SK-N-SH treated with all-trans-retinoic acid at 6 μM for 48 hours (cell line): ENCODE measurements at places on chromosomes 5 and 9.

DNA sequence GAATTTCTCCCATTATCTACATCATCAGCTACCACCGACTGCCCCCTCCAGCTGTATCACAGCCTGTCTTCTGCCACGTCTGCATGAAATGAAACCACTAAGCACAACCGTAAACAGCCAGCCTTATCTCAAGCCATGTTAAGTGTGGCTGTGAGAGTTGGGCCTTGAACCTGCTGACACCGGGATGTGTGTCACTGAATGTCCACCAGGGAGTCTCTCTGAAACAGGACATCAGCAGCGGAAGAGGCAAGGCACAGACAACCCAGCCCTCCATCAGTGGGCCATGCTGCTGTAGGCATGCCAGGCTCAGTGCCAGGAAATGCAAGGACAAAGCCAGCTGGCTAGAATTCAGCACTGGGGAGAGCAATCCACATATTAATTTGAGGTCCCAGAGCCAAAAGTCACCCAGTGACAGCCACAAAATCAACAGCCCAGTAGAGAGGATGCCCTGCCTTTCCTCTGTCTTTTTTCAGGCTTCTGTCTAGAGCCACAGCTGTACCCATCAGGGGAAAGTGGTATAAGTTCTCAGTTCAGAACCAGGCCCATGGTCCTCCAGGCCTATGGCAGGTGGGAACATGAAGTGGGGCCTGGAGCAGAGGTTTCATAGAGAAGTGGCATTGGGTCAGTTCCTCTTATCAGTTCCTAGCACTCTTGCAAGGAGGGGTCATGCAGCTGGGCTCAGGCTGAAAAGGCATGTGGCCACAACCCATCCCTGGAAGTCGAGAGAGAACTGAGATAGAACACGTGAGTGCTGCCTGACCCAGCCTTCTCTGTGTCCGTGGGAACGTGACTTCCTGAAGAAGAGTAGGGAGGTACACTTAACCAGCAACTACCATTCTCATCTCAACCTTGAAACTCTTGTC, 199.4 kb downstream of the ESM1 start:
- peak; percentile 21; the same call in 1 of the 3 replicates for ATAC-seq

DNA sequence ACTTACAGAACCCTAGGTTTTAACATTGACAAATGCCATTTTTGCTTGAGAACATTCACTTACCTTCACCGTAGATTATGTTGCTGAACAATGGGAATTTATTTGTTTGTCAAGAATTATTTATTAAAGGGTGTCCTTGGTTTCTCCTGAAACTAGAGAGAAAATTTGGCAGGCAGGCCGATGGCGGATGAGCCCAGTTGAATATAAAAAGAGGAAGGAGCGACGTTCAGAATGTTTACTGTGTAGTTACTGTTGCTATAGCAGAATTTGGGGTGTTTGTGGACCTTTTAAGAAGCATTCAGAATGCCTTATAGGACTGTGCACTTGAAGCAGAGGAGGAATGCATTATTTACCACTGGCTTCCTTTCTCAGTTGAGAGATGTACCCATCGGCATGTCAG, 268.2 kb downstream of the CDH10 start:
- no peak for ATAC-seq

DNA sequence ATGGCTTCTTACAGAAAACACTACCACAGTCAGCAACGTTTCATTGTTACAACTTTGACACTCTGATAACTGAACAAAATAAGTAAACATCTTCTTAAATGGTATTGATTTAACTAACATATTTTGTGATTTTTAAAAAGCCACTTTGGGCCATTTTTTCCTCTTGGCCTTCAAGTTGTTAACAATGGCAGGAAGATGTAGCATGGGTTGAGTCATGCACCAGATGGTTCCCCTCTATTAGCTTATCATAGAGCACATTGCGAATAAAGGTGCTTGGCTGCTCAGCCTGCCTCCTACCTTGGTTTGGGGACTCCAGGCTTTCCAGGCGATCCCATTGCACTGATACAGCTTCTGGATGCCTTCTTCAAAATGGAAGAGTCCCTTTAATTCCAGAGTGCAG, 24.1 kb upstream of the CER1 start:
- ATAC-seq = no peak

- no peak for ATAC-seq
Observed at GRCh38 chr5:149036168-149036567, 26.7 kb downstream of the SH3TC2 start.

DNA sequence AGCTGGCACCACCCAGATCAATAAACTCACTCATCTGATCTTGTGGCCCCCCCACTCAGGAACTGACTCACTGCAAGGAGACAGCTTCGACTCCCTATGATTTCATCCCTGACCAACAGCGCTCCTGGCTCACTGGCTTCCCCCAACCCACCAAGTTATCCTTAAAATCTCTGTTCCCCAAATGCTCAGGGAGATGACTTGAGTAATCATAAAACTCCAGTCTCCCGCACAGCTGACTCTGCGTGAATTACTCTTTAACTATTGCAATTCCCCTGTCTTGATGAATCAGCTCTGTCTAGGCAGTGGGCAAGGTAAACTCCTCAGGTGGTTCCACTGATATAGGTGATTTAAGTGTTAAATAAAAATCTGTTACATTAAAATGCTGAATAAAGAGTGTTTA, 1.9 kb upstream of the TRIM32 start:
- no peak for ATAC-seq

GRCh38 chr5:14270209-14270702, 127.1 kb downstream of the TRIO start:
- ATAC-seq = peak; percentile 61

- ATAC-seq = peak; percentile 54; the same call in 2 of the 3 replicates
Observed at GRCh38 chr5:154320224-154321089, 125.3 kb upstream of the SAP30L start.

DNA sequence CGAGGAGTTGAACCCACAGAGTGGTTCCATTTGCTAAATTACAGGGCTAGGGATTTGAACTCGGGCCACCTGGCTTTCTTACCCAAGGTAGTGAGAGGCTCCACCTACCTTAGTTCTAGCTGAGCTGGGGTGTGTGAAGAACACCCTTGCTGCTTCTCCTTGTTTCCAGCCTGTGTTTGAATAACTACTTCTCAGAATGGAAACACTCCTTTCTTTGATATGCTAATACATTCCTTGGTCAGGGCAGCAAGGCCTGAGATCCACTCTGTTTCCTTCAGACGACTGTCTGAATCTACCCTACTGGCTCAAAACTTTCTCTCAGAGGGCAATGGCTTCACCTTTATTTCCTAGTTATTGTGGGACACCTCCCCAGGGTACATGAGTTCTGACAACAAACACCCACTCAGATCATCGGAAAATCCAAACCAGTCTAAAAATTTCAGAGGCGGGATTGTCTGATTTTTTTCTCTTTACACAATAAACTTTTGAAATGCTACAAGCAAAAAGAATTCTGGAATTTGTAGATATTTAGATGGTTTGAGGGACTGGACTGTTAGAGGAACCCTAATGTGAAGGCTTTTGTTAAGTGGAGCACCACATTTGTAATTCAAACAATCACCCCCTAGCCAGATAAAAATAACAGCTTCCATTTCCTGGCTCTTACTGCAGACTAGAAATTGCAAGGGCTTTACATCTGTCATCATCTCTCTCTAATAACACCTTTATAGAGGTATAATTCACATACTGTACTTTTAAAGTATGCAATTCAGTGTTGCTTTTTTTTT, 4.0 kb upstream of the ATP6V1G1 start:
- ATAC-seq = no peak

DNA sequence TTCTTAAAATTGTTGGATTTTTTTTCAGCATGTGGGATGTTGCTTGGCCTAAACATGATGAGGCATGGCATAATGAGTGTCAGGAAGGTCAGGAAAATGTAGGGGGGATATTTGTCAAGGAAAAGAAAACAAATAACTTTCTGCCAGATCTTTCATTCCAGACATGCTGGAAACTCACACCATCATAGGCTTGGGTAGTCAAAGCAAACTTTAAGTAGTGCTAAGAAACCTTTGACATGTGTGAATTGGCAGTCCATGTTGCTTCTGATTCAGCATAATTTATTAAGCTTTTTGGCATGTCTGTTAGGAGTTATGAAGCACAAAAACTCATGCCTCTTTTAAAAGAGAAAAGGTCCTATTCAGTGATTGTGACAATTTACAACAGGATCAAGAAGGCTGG, 61.3 kb upstream of the MTAP start:
- no peak for ATAC-seq

DNA sequence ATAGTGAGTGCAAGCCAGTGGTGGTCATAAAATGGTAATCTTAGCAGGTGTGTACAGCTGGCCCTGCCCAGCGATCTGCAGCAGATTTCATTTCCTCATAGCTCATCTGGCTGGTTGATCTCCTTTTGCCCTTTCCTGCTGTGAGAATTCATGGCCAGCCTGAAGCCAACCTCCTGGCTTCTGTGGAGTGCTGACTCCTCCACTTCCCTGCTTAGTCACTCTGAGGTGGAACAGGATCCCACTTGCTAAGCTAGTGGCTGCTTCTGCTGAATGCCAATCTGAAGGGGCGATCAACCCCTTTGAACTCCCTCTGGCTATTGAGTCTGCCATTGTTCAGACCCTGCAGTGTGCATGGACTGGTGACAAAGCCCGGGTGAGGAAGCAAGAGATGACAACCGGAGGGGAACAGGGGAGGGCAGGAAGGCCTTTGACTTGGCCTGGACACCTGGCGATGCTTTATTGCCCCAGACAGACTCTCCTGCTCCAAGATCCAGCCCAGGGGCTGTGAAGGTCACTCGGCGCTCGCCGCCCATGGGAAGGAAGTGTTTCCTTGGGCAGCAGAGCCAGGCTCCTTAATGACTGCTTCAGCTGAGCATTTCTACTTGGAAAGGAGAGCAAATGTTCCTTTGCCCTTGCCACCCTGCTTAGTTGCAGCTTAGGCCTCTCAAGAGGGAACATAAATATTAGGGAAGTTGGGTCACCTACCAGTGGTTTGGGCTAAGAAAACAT, 341.1 kb downstream of the ZSWIM6 start:
- ATAC-seq = no peak

GRCh38 chr5:59390074-59390659, 503.4 kb downstream of the PDE4D start:
- ATAC-seq = no peak

GRCh38 chr9:103407260-103407659, 412.1 kb downstream of the CYLC2 start:
- no peak for ATAC-seq

- peak; percentile 25; the same call in 1 of the 3 replicates for ATAC-seq
Observed at GRCh38 chr5:147359101-147359500, 124.3 kb downstream of the STK32A start.

- no peak for ATAC-seq
Observed at GRCh38 chr9:122119721-122120120, 26.6 kb upstream of the TTLL11 start.

DNA sequence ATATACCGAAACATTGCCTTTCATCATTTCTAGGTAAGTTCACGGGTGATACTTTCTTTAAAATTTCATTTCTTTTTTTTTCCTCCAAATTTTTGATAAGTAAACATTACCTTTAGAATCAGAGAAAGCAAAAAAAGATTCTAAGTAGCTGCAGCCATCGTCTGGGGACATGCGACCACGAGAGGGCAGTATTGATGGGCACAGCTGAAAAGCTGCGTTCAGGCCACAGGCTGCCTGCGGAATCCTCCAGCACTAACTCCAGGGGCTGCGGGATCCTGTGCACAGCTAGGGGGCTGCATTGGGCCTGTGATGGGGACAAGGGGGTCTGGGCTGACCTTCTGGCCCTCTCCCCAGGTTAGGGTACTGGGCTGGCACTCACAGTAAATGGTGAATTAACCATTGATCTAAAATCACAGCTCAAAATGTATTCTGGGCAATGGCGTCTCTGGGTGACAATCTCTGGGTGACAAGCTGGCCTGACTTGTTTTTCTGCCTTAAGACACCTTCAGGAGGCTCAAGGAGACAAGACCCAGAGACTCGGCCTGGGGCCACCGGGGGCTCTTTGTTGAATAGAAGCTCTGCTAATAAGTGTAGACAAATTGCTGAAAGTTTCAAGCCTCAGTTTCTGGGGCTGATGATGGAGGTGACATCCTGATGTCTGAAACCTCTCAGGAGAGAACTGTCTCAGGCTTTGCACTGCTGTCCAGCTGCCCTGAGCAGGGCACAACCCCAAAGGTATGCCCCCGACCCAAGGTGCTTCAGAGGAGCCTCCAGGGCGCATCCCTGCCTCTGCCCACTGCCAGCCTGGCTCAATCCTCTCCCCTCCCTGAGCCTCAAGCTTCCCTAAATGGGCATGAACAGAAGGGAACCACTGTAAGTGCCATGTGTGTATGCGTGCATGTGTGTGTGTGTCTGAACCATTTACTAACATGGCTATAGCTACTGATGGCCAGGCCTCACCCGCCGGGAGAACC, 44.3 kb upstream of the SARDH start:
- peak; percentile 88 for ATAC-seq

GRCh38 chr9:93291536-93292287, 107.8 kb downstream of the WNK2 start:
- ATAC-seq = no peak

GRCh38 chr9:137369061-137369787, 53.7 kb downstream of the EXD3 start:
- ATAC-seq = no peak

DNA sequence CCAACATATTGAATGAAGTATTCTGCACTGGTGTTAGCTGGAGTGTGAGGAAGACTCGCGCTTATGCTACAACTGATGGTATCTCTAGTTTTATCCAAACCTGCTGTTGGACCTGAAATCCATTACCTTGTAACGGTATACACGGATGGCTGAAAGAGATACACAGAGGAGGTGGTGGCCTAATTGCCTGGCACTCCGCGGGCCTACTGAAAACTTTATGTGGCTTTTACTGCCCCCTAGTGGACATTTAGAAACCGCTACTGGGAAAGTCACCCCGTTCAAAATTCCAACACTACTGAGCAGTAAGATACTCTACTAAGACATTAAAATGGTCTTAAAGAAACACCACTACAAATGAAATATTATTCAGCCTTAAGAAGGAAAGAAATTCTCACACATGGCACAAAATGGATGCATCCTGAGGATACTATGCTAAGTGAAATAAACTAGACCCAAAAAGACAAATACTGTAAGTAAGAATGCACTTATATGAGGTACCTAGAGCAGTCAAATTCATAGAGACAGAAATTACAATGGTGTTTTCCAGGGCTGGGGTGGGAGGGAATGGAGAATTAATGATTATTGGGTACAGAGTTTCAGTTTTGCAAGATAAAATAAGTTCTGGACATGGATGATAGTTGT, 100.4 kb downstream of the TTLL11 start:
- ATAC-seq = peak; percentile 92

DNA sequence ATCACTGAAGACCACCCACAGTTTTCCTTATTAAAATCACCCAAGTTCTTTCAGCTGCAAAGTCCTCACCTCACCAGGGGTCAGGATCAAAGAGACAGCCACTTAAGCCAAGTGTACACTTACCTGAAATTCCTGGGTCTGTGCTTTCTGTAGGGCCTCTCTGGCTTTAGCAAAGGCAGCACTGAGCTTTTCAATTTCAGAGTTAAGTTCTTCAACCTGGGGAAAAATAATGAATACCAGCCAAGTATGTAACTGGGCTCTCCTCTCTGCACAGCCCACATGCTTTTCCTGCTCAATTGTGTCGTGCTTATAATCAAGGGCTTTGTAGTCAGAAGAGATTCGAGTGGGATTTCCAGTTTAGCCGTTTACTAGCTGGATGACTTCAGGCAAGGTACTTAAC, 55.1 kb downstream of the CDK5RAP2 start:
- ATAC-seq = no peak
